K562 (cell line): ENCODE measurements at places on chromosomes 6 and 20. TPM values are rescaled to one million over a fixed set of nuclear protein-coding genes. Genes with fewer than 3 reads are reported as not detected.

GRCh38 chr6:142045380-142046278, 87.1 kb upstream of the GJE1 start:
- no peak overlapping the region for H3K4me3 ChIP-seq
- H3K27ac ChIP-seq, result no peak overlapping the region
- H3K27me3 ChIP-seq, result no peaks in the 10 kb centered on the region
- H3K36me3 ChIP-seq, result no peaks in the 10 kb centered on the region
- DNase-seq, result no peak

Gene FANCE
- 17.2 and 20.4 TPM in 2 replicates for polyA plus RNA-seq

- H3K4me3 ChIP-seq, result no peak overlapping the region
- H3K36me3 ChIP-seq, result no peaks in the 10 kb centered on the region
- DNase-seq, result no peak
- H3K27me3 ChIP-seq, result peaks cover 3% of the 10 kb centered on the region; the same call in 2 of the 3 replicates
- peaks cover 2% of the 10 kb centered on the region; the same call in 2 of the 3 replicates for H3K4me1 ChIP-seq
These were observed 374.8 kb downstream of the QKI start for GRCh38 chr6:163789199-163789810.

DNA sequence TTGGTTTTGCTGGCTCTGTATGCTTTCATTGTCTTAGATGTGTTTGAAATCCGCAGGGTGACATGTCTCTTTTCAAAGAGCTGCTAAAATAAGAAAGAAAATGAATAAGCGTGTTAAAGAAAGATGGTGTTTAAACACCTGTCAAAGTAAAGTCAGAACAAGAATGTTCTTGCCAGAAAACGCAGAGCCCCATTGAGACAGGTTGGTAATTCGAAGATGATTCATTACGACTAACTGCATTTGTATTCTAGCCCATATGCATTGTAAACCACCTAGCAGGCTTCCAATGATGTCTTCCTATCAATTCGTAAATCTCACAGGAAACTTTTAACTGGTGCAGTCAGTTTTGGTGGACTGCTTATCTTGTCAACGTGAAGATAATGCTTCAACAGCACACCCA, 16.8 kb downstream of the PHACTR2 start:
- no peak overlapping the region for H3K4me3 ChIP-seq
- H3K4me1 ChIP-seq, result peaks cover 16% of the 10 kb centered on the region
- no peaks in the 10 kb centered on the region for H3K36me3 ChIP-seq
- H3K27me3 ChIP-seq, result no peaks in the 10 kb centered on the region
- no peak for DNase-seq

GRCh38 chr6:133786016-133786415, 102.9 kb upstream of the TCF21 start:
- no peak overlapping the region for H3K27ac ChIP-seq
- H3K4me3 ChIP-seq, result no peak overlapping the region
- no peaks in the 10 kb centered on the region for H3K27me3 ChIP-seq

DNA sequence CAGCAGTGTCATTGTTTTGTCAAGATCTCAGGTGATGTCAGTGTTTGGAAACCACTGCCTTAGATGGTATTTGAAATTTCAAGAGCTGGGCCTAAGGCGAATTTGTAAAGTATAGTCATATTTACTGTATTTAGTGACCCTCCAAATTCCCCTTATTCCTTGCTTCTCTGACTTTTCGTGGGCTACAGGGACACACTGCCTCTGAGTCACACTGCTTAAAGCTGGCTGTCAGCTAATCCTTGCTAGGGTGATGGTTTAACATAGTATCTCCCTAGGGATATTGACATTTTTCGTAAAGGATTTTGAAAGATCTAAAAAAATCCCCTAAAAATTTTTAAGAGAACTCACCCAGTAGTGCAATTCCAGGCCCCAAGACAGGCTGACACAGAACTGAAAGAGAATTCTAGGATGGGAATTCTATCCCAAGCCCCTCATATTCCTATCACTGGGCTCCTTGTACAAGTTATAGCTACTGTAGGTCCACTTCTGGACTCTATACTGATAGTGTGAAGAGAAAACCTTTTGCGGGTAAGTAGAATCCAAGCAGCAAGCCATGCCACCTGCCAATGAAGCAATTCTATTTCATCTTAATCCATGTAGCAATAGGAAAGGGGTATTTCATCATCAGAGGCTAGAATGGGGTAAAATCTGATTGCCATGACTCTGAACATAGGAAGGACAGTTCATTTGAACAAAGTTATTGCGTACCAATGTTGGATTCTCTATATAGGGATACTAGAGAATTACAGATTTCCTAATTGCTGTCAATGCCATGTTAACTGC, 4.3 kb downstream of the BMP6 start:
- peaks cover 55% of the 10 kb centered on the region for H3K27me3 ChIP-seq
- no peak for DNase-seq
- no peak overlapping the region for H3K4me3 ChIP-seq
- no peak overlapping the region for H3K27ac ChIP-seq
- H3K4me1 ChIP-seq, result peaks cover 6% of the 10 kb centered on the region; the same call in 1 of the 3 replicates
- H3K36me3 ChIP-seq, result no peaks in the 10 kb centered on the region

DNA sequence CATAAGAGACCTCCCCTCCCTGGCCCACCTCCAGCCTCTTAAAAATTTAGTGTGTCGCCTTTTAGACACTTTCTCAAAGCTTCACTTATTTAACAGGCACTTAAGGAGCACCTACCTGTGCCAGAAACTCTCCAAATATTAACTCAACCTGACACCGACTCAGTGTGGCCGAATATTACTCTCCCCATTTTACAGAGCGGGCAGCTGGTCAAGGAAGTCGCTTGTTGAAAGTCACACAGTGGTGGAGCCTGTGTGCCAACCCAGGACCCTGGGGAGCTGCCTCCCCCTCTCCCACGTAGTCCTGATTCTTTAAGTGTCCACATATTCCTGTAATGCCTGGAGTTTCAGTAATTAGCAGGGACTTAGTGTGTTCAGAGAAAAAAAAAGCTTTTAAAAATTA, 1.0 kb upstream of the PMEPA1 start:
- H3K4me1 ChIP-seq, result no peaks in the 10 kb centered on the region
- peaks cover 47% of the 10 kb centered on the region for H3K27me3 ChIP-seq
- DNase-seq, result no peak
- no peak overlapping the region for H3K4me3 ChIP-seq
- no peaks in the 10 kb centered on the region for H3K36me3 ChIP-seq
- H3K27ac ChIP-seq, result no peak overlapping the region

Gene LY6G5C
- polyA plus RNA-seq, result not detected in 2 replicates

- no peak overlapping the region for H3K4me3 ChIP-seq
- H3K27me3 ChIP-seq, result no peaks in the 10 kb centered on the region
- no peak overlapping the region for H3K27ac ChIP-seq
- H3K4me1 ChIP-seq, result no peaks in the 10 kb centered on the region
- no peak for DNase-seq
These were observed 85.7 kb upstream of the DOK5 start for GRCh38 chr20:54389596-54390280.

Gene CRISP3
- polyA plus RNA-seq, result 0.21 and 0.23 TPM in 2 replicates

DNA sequence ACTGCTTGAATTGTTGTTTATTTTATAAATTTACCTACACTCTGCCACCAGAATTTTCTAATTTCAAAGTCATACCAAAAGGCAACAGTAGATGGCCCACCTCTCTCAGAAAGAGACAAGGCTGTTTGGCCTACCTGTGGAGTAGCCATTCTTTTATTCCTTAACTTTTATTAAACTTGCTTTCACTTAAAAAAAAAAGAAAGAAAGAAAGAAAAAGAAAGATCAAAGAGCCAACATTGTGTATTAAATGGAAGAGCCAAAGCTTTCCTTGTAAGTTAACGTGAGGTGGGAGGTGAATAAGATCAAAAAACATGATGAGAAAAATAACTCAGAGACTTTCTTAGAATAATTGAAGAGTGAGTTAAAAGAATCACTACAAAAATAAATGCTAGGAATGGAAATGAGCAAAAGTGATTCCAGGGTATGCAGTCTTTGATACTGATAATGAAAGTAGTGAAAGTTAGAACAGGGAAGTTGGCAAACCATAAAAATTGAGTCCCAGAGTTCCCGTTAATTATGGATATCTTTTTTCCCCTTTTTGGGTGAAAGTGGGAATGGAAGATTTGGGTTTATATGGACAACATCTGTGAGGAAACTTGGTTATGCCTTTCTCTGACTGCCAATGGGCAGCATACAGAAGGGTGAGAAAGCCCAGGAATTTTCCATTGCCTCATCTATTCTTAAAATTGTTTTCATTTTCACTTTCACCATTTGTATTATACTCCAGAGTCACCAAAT, 35.9 kb upstream of the MYB start:
- no peak overlapping the region for H3K4me3 ChIP-seq
- DNase-seq, result peak; percentile 48
- H3K27me3 ChIP-seq, result no peaks in the 10 kb centered on the region

GRCh38 chr6:106630366-106630765, 988 bp downstream of the QRSL1 start:
- H3K4me3 ChIP-seq, result peak overlapping the region; percentile 79
- DNase-seq, result peak; percentile 32
- H3K4me1 ChIP-seq, result 0 out of 2 replicates have a peak, but pooled peaks cover 3% of the 10 kb centered on the region
- peak overlapping the region; percentile 81 for H3K27ac ChIP-seq

DNA sequence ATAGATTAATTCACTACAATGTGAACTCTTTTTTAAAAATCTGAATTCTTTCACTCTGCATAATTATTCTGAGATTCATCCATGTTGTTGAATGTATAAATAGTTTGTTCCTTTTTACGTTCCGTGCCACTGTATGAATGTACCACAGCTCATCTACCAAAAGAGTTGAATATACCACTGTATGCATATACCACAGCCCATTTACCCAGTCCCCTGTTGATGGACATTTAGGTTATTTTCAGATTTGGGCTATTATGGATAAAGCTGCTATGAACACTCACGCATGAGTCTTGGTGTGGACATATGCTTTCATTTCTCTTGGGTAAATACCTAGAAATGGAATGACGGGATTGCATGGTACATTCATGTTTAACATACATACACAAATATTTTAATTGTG, 28.2 kb downstream of the PNPLA1 start:
- H3K27ac ChIP-seq, result no peak overlapping the region
- no peak for DNase-seq
- no peak overlapping the region for H3K4me3 ChIP-seq

- H3K27me3 ChIP-seq, result peaks cover 11% of the 10 kb centered on the region
- H3K4me3 ChIP-seq, result no peak overlapping the region
- no peak overlapping the region for H3K27ac ChIP-seq
- peak; percentile 59 for DNase-seq
- peaks cover 35% of the 10 kb centered on the region; the same call in 2 of the 3 replicates for H3K36me3 ChIP-seq
These were observed 3.3 kb upstream of the COL11A2 start for GRCh38 chr6:33195304-33196165.

GRCh38 chr20:24236963-24237362, 232.5 kb upstream of the SYNDIG1 start:
- H3K4me3 ChIP-seq, result no peak overlapping the region
- H3K4me1 ChIP-seq, result no peaks in the 10 kb centered on the region
- H3K27ac ChIP-seq, result no peak overlapping the region
- H3K27me3 ChIP-seq, result no peaks in the 10 kb centered on the region
- DNase-seq, result no peak
- H3K36me3 ChIP-seq, result no peaks in the 10 kb centered on the region

- no peak for DNase-seq
- H3K4me3 ChIP-seq, result no peak overlapping the region
- peaks cover 83% of the 10 kb centered on the region for H3K4me1 ChIP-seq
- peaks cover 20% of the 10 kb centered on the region for H3K36me3 ChIP-seq
These were observed 22.6 kb downstream of the TOP1 start for GRCh38 chr20:41051009-41051825.

DNA sequence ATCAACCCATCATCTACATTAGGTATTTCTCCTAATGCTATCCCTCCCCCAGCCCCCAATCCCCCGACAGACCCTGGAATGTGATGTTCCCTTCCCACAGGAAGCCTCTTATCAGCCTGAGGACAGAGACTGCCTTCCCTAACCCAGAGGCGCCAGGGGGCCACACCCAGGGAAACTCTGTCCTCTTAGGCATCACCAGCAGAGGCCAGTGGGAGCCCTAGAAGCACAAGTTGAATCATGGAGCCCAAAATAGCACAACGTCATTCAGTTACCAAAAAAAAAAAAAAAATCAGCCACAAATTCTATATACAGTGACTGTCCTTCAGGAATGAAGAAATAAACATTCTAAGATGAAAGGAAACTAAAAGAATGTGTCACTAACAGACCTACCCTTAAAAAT, 625.7 kb downstream of the TFAP2A start:
- H3K27me3 ChIP-seq, result no peaks in the 10 kb centered on the region
- no peak for DNase-seq
- no peaks in the 10 kb centered on the region for H3K36me3 ChIP-seq
- H3K4me3 ChIP-seq, result no peak overlapping the region
- no peak overlapping the region for H3K27ac ChIP-seq

GRCh38 chr6:31402324-31403282, 792 bp upstream of the MICA start:
- H3K4me1 ChIP-seq, result peaks cover 31% of the 10 kb centered on the region; the same call in 2 of the 3 replicates
- H3K36me3 ChIP-seq, result no peaks in the 10 kb centered on the region
- DNase-seq, result no peak
- H3K27me3 ChIP-seq, result no peaks in the 10 kb centered on the region

Gene TGM3
- not detected in 2 replicates for polyA plus RNA-seq
